AG09319 (cell line): ENCODE measurements at places on chromosomes 3 and 15.

- DNase-seq: no peak
These were observed 64.5 kb downstream of the FEM1B start for GRCh38 chr15:68341760-68342725.

DNA sequence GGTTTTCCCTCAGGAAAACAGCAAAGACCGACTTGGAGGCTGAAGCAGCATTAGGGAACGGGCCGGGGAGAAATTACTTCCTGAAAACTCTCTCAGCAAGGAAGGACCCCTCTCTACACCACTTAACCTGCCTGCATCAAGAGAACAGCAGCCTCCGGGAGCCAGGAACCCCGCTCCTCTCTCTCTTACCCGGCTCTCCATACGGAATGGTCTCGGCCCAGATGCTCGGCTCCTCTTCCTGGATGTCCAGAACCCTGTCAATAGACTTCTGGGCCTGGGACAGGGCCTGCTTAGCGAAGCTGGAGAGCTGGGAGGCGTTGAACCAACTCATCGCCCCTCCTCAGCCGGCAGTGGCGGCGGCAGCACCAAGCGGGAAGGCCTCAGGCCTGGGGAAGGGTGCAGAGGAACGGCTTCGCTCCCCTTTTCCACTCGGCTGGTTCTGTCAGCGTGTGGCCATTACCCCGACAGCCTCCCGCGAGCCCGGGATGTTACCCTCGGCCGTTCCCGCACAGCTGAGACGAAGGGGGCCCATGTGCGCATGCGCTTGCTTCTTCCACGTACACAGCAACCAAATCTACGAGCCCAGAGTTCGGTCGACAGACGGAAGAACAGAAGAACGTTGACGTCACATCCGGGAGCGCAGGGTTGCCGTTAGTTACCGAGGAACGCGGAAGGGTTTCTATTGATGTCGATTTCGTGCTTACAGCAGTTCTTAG, at the start of gene TMF1:
TSS of gene TMF1 (minus strand) at position 578 of the 716 bp plus-strand sequence. CDS start at position 331, 247 bp downstream.
- DNase-seq: peak; percentile 98

- DNase-seq: peak; percentile 30
These were observed 71.8 kb downstream of the SYNPR start for GRCh38 chr3:63349583-63350573.

GRCh38 chr3:116164039-116164438, 281.2 kb downstream of the LSAMP start:
- no peak for DNase-seq

- DNase-seq: no peak
These were observed 80.6 kb upstream of the ATP2B2 start for GRCh38 chr3:10585945-10586344.

DNA sequence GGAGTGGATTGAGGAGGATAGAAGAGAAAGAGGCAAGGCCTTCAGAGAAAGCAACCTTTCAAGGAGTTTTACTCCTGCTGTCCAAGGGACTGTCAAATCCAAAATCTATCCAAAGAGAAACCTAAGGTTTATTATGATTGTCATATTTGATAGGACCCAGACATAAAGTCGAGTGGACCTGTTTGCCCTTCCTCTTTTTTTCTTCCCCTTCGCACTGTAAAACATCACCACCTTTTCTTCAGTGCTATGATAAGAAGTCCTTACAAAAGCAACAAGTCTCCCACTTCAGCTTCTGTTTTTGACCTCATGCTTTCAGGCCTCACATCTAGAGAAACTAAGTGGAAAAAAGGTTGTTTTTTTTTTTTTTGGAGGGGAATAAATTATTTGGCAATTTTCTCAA, 73.0 kb downstream of the TRPC1 start:
- no peak for DNase-seq

DNA sequence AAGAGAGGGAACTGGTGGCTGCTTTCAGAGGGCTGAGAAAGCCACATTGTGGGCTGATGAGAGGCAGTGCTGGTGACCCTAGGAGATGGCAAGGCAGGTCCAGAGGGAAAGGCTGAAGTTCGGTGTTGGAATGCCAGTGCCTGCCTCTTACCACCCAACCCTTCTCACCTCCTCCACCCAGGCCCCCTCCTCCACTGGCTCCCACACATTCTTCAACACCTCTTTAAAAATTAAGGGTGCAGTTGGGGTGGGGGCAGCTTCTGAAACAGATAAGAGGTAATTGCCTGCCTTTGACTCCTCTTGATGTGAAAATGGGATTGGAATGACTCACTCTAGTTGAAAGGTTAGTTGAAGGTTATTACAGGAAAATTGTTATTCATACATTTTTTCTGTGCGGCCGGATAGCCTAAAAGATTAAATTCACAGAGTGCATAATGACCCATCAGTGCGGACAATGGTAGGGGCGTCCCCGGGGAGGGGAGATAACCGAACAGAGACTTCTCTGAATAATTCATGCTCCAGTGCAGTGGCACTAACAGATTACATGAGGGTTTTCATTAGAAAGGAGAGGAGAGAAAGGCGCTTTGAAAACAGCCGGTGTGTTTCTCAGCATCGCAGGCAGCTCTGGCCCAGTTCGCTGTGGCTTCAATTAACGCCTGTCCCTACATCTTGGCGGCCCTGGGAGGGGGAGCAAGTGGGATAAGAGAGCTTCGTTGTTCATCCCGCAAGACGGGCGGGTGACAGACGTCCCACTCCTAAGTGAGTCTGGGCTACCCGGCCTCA, 212.4 kb downstream of the TLE3 start:
- no peak for DNase-seq

DNA sequence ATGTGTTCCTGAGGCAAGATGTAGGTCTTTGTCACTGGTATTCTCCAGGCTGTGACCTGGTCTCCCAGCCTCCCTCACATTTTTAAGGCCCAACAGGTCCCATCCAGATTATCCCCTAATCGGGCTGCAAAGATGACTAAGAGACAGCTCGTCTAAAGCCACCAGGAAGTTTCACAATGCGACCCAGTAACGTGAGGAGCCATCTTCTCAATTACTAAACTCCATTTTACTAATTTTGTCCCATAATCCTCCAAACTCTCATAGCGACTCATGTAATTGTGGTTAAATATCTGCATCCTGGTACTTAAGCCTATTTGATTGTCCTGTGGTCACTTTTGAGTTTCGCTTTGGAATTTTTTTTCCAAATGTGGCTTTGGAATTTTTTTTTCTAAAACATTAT, 8.7 kb upstream of the PLA2G4F start:
- DNase-seq: no peak

GRCh38 chr15:39058351-39059131, 493.9 kb upstream of the RASGRP1 start:
- DNase-seq: no peak

DNA sequence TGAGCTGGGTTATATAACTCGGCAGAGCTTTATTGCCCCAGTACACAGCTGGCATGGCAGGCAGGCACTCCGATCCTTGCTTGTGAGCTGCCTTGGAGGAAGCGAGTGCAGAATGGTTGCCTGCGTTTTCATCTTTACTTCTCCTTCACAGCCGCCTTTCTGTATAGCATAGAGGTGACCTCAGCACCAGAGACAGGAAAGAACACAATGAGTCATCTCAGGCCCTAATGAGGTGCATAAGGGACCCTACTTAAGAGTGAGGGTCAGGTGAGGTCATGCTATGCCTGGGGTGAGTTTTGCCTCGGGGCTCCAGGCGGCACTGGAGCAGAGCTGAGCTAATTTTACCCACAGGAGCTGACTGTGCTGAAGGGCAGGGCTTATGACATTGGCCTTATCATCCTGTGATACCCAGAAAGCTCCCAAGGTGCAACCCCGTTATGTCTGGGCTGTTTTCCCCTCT, 43.5 kb downstream of the LPP start:
- no peak for DNase-seq

DNA sequence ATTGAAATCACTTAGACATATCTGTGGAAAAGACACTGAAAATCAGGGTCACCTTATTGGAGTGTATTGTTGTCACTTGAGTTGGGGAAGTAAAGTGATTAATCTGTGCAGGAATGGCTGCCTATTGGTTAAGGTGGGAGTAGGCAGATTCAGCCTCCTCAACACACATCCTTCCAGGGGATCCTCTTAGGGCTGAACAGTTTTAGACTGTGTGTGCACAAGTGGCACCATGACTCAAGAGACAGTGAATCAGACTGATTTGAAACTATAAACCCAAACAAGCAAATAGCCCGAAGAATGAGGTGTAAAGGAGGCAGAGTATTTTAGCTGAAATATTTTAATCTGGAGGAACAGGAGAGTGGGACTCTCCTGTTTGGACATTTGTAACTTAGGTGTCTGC, 4.9 kb downstream of the ABHD17C start:
- DNase-seq: no peak

DNA sequence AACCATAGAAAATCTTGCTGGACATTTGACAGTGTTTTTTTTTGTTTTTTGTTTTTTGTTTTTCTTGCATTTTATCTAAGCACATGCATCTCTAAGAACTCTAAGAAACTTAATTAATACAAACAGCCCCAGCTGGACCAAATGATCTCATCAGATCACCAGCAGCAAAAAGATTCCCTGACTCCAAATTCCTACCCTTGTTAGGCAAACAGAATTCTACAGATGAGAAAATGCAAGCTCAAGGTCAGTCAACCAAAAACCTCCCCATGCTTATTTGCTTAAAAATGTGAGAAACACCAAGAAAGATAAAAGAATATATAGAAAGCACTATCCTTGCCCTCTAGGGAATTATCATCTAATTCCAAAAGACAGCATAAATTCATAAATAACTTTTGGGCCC, 65.4 kb downstream of the FOXP1 start:
- no peak for DNase-seq

GRCh38 chr3:113275929-113276750, 64.8 kb downstream of the BOC start:
- DNase-seq: peak; percentile 69

- DNase-seq: no peak
These were observed 403.7 kb downstream of the CNTN3 start for GRCh38 chr3:74210739-74211138.

- DNase-seq: no peak
These were observed 164.5 kb downstream of the PTPRG start for GRCh38 chr3:61725851-61726333.

DNA sequence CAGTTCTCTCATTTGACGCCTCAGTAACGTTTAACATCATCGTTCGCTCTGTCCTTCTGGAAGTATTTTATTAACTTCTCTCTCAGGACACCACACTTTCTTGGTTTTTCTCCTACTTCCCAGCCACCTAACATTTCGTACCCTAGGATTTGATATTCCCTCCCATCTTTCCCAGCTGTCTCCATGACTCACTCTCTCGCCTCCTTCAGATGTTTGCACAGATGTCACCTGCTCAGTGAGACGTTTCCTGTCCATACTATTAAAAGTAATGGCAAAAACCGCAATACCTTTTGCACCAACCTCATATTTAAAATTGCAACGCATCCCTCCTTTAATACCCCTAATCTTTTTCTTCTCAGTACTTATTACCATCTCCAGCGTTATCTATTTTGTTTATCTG, 62.1 kb upstream of the SPRED1 start:
- no peak for DNase-seq

GRCh38 chr3:151299006-151299405, 17.6 kb downstream of the GPR87 start:
- DNase-seq: no peak

DNA sequence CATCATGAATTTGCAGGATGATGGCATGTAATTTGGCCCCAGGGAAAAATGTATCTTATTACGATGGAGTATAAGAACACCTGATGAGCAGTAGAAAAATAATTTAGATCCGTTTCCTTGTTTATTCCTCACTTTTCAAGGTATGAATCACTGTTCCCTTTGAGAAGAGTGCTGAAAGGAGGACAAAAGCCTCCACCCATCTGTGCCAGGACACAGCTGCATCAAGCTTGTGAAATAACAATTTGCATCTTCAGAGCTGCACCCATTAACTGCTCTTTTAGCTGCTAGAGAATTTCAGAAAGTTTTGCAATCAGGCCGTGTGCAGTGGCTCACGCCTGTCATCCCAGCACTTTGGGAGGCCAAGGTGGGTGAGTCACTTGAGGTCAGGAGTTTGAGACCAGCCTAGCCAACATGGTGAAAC, 9.6 kb downstream of the CLDND1 start:
- DNase-seq: no peak

- no peak for DNase-seq
These were observed 17.8 kb downstream of the EDEM1 start for GRCh38 chr3:5205165-5205941.

GRCh38 chr3:159620873-159621272, 367.8 kb upstream of the IL12A start:
- peak; percentile 31 for DNase-seq

GRCh38 chr3:83011481-83011880, 1250.0 kb upstream of the GBE1 start:
- DNase-seq: no peak

DNA sequence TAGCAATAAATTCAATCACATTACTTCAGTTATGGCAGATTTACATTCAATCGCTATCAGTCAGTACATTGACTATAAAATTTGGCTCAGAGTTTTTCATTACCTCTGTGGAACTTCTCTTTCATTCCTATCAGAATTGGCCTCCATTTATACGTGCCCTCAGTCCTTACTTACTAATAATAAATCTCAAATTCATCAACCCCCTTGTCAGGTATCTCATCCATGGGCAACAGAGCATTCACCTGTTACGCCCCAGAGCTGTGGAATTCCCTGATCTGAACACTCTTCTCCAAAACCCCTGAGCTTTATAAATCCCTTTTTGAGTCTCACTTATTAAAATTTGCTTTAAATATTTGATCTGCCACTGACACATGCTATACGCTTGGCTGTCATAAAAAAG, 492.9 kb downstream of the GBE1 start:
- no peak for DNase-seq

GRCh38 chr3:23865595-23866396, 51.0 kb downstream of the NKIRAS1 start:
- DNase-seq: no peak

DNA sequence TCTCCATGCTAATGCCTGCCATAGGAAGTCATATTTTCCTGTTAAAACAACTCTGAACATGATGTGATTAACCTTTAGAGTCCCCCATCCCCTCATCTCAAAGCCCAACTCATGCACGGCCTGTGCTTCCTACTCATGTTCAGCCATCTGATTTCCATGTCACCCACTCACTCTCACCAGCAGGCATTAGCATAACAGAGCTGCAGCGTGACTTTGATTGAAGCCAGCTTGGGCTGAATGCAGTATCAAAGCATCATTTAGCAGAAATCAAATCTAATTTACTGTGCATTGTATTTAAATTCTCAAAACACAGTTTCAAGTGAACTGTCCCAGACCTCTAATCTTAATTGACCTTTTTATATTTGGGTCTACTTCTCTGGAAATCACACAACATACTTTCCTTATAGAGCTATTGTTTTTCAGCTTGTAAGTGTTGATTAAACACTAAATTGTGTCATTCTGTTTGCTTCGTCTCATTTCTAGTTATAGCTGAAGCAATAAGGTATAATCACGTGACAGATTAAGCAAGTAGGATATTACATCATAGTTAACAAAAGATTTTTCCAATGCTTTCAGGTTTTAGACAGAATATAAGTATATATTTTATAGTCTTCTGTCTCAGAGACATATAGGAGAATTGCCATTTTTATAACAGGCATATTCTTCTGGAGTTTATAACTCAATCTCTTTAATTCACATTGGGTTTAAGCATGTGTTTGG, 501.5 kb downstream of the ROBO2 start:
- DNase-seq: no peak
